ENCODE measurements at places on chromosomes 1 and 21. TPM values are rescaled to one million over a fixed set of nuclear protein-coding genes. Genes with fewer than 3 reads are reported as not detected.

- DNase-seq = peak; percentile 66
Observed at GRCh38 chr1:222994511-222995235, 148.4 kb downstream of the TLR5 start.

DNA sequence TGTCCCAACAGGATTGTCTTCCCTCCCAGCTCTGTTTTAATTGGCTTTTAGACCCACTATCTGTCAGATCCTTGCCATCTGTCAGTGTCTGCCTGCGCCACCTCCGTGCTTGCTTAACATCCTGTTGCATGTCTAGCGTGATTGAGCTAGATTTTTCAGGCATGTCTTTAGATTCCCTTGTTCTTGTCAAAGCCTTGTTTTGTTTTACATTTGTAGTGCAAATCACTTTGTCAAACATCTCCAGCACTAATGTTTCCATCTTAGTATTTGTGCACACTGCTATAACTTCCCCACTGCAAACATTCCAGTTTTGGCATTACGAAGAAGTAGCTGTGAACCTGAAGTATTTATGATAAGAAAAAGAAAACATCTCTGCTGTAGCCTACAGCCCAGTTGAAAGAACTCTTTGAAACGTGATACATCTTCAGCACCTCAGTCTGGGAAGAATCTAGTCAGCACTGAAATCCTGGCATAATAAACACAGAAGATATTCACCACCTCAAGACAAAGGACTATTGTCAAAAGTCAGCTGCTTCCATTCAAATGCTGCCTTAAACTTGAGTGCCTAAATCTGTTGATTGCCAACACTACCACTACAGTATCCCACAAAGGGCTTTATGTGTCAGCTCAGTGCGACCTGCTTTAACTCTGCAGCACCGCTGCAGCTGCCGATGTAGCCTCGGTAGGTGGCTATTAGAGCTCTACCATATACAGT, 105.0 kb downstream of the FNBP1L start:
- peak; percentile 64 for DNase-seq

The TCEANC2 gene
- total RNA-seq = 3.8 TPM

The CLCA2 gene
- total RNA-seq = not detected

- DNase-seq = no peak
Observed at GRCh38 chr1:13701271-13701640, 1.3 kb downstream of the PRDM2 start.

DNA sequence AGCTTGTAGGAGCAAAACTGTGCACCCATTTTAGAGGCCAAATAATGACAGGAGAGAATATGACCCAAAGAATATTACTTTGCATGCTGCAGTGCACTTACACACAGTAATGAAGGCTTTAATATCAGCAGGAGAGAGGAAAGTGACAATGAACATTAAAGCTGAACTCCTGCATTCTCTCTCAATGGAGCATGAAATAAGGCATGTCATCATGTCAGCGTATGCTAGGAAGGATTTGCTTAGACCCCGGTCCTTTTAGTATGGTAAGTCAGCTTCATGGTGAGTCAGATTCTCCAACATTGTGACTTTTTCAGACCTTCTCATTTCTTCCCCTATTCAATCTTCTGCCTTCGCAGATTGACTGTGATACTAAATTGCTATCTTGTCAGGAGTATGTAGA, 210.7 kb upstream of the TMPRSS15 start:
- DNase-seq = no peak

DNA sequence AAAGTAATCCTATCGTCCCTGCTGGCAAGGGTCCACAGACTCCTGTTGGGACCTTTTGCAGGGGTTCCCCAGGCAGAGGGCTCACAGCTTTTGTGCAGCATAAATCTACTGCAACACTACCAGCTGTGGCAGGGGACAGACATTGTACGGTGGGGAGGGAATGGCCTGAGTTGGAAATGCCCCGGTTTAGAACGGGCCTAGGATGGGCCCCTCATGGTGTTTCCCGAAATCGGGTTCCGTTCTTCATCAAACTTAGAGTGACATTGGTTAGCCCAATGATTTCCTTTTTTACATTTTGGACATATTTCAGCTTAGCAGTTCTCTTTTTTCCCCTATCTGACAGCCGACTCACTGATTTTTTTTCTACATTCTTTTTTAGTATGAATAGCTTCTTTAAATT, 26.5 kb upstream of the SAMD11 start:
- DNase-seq = no peak

DNA sequence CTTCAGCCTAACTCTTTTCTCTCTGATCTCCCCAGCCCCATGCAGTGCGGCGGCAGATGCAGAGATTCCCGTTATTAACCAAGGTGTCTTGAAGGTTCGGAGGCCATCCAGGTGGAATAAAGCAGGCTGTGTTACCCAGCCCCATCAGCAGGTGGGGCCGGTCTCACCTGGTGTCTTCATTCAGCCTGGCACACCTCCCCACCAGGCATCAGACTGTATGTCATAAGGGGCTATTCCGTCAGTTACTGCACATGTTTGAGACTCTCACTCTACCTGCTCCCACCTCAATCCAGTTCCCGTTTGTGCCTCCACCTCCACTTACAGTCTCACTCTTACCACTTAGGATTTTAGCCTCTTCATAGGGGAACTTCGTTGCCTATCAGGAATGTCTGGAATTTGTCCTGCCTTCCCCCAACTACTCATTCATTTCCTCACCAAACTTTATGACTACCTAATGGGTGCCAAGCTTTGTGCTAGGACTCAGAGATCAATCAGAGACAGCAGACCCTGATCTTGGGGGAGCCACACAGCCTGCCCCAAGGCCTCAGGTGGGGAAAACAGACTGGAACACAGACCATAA, 170.2 kb downstream of the PLPP3 start:
- DNase-seq = peak; percentile 18

DNA sequence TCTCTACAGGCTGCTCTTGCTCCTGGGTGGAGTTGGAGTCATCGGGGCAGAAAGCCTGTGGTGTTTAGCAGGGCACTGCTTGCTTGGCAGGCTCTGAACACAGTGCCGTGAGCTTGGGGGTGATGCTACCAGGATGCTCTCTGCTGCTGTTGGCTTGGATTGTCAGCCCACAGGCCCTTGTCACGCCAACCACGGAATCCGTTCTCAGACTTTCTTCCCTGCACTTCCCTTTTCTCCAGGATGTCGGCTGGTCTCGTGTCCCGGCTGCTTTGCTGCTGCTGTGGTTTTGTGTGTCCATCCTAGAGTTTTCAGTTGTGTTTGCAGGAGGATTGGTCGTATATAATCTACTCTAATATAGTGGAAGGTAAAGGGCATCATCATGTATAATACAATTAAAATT, 44.4 kb upstream of the TTC34 start:
- no peak for DNase-seq

- no peak for DNase-seq
Observed at GRCh38 chr1:161866241-161866640, 100.1 kb downstream of the ATF6 start.

DNA sequence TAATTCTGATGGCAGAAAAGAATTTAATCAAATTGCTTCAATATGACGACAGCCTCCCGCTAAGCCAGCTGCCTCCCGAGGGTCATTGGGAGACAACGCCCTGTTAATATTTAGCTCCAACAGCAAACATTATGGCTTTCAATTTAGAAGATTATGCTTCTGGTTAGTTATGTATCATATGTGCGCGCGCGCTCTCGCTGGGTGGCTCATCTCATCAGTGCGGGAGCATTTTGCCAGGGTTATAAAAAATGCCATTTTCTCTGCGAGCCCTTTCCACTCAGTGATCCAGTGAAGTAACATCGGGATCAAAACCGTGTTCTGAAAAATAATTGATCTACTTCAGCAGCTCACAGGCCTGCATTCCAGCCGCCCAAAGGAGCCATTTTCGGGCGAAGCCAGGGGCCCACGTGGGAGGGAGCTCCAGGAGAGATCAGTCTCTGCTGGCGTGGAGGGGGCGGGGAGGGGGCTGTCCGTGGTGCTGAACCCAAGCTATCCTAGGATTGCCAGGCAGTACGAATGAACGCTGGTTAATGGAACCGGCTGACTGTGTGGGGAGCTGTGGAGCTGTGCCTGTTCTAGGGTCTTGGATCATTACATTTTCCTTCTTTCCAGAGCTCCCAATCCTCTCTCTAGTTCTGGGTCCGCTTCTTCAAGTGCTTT, 219.1 kb upstream of the ZC3H12A start:
- DNase-seq = peak; percentile 33

- DNase-seq = no peak
Observed at GRCh38 chr1:158011714-158012113, 18.3 kb downstream of the KIRREL1 start.

DNA sequence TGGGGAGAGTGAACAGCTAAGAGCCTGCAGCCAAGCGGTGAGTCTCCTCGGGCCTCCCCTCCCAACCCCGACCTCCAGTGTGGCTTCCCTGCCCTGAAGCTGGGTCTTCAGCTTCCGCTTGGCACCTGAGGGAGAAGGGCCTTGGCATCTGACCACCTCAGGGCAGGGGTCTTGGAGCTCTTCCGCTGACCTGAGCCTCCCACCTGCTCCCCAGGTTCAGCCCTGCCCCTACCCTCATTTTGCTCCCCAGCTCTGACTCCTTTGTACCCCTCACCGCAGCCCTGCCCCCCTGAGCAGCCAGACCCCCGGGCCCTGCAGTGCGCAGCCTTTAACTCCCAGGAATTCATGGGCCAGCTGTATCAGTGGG, 4.9 kb downstream of the ADAMTSL4 start:
- DNase-seq = no peak

The PLA2G2D gene
- total RNA-seq = not detected

The RPS27 gene
- total RNA-seq = 1,017 TPM

GRCh38 chr1:199161766-199162303, 523.0 kb downstream of the PTPRC start:
- DNase-seq = no peak

DNA sequence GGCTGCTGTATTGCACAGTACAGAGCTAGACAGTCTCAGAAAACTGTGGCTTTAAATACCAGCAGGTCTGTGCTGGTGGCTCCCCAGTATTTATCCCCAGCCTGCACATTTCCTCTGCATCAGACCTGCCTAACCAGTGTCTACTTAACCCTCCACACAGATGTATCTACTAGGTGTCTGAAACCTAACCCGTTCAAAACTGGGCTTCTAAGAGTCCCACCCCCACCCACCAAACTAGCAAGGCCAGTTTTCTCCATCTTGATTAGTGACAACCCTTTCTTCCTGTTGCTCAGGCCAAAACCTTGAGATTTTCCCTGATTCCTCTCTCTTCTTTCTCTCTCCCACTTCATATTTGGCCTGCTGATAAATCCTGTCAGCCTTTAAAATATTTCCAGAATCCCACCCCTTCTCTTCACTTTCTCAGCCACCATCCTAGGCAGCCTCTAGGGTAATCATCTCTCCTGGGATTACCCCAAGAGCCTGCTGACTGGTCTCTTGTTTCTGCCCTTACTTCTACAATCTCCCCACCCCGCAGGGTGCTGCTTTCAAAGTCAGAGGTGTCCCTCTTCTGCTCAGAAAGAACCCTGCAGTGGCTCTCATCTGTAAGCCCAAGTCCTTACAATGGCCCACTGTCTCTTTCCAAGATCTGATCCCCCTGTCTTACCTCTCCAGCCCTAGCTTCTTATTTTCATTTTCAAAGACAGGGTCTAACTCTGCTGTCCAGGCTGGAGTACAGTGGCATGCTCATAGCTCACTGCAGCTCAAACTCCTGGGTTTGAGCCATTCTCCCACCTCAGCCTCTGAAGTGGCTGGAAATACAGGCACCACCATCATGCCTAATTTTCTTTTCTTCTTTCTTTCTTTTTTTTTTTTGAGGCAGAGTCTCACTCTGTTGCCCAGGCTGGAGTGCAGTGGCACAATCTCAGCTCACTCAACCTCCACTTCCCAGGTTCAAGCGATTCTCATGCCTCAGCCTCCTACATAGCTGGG, 45.2 kb downstream of the H3-3A start:
- DNase-seq = no peak

GRCh38 chr1:226708342-226708780, 30.7 kb downstream of the ITPKB start:
- DNase-seq = no peak

Data from dermis blood vessel endothelial cell (primary cell).